ENCODE measurements at places on chromosomes 4 and X.

GRCh38 chrX:45710081-45710801 lies 509.6 kb upstream of the DIPK2B start:
- no peak for DNase-seq

DNA sequence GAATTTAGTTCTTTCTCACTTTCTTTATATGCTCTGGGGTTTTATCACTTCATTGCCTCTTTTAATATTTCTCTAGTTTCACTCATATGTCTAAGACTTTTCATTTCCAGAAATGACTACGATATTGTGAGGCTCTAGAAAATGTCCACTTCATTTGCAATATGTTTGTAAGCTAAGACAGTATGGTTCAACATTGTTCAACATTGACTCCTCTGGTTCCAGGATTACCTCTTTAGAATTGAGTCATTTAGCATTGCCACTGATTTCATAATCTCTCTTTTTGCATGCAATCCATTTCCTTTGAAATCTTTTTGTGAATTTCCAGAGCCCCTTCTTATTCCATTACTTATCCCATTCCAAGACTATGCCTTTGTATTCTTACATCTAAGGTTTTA lies 32.3 kb downstream of the BBS12 start:
- no peak for DNase-seq

GRCh38 chrX:138771047-138771446 lies 59.5 kb upstream of the FGF13 start:
- no peak for DNase-seq

DNA sequence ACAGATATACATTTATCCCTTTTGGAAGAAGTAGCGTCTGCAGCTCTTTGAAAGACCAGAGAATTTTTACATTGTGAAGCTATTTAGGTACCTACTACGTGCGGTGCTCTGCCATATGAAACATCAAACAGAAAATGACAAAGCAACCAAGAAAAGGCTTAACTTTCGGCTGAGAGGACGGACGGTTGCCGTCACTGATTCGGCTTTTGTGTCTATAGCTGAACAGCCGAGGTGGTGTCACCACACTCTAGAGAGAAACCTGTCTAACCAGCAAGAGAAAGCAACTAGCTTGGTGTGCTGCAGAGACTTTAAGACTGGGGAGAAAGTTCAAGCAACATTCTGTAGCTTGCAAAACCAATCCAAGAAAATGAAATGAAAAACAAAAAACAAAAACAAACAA lies 145.5 kb downstream of the SHOX start:
- DNase-seq = no peak

DNA sequence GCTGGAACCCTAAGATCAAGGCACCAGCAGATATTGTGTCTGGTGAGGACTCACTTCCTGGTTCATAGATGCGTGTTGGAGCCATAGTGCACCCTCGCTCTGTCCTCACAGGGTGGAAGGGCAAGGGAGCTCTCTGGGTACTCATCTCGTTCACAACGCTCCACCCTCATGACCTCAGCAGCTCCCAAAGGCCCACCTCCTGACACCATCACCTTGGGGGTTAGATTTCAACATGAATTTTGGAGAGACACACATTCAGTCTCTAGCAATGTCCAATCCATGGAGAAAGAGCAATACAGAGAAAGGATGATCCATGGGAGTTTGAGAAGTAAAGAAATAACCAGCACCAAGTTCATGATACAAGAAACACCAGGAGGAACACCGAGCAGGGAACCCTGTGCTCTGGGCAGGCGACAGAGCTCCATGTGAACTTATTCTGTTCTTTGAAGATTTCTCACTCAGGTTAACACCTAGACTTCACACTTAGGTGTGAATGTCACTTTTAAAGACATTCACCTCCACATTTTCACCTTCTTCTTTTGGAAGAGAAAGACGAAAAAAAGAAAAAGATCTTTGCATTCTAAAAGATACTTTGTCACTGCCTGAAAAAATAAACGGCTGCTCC lies 171.8 kb upstream of the FAM9B start:
- DNase-seq = no peak

DNA sequence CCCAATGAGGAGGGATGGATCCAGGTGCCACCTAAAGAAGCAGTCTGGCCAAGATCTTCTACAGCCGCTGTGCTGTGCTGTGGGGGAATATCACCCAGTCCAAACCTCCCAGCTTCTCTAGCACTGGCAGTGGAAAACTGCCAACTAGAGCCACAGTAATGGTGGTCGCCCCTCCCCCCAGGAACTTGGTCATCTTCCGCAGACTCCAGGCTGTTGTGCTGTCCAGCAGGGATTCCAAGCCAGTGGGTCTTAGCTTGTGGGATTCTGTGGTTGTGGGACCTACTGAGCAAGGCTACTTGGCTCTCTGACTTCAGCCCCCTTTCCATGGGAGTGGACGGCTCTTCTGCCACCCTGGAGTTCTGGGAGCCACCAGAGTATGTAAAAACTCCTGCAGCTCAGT lies 18.2 kb downstream of the GPRASP1 start:
- DNase-seq = no peak

DNA sequence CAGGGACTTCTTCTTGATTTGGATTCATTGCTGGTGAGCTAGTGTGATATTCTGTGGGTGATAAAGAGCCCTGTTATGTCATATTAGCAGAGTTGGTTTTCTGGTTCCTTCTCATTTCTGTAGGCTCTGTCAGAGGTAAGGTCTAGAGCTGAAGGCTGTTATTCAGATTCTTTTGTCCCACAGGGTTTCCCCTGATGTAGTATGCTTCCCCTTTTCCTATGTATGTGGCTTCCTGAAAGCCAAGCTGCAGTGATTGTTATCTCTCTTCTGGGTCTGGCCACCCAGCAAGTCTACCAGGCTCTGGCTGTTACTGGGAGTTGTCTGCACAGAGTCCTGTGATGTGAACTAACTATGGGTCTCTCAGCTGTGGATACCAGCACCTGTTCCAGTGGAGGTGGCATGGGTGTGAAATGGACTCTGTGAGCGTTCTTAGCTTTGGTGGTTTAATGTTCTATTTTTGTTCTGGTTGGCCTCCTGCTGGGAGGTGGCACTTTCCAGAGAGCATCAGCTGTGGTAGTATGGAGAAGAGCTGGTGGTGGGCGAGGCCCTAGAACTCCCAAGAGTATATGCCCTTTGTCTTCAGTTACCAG lies 373.7 kb downstream of the AR start:
- no peak for DNase-seq

- no peak for DNase-seq
Observed at GRCh38 chr4:72209600-72209999, 177.8 kb downstream of the NPFFR2 start.

DNA sequence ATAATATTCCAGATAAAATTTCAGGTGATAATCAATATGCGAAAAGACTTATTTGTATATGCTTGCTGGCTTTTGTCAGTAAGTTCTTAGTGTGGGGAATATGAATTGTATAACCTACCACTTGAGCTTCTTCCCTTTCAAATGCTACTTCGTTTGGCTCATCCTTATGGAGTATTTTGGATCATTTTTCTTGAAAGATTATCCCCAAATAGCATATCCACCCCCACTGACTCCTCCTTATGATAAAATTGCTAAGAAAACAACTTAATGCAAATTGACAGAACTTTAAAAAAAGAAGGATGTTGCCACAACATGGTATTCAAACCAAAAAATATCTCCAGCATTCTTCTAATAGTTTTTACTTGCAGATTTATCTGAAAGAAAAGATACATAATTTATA lies 393.3 kb downstream of the PPP3CA start:
- DNase-seq = no peak

- DNase-seq = no peak
Observed at GRCh38 chr4:48141048-48141447, 7.0 kb upstream of the TXK start.

GRCh38 chr4:100049872-100050271 lies 99.8 kb upstream of the H2AZ1 start:
- no peak for DNase-seq

GRCh38 chrX:10110316-10110935 lies 46.3 kb upstream of the CLCN4 start:
- no peak for DNase-seq

- no peak for DNase-seq
Observed at GRCh38 chr4:73870768-73871167, 1.6 kb downstream of the CXCL1 start.

GRCh38 chrX:152817078-152817764 lies 13.3 kb downstream of the CETN2 start:
- no peak for DNase-seq

GRCh38 chrX:35711281-35711680 lies 86.9 kb upstream of the MAGEB16 start:
- no peak for DNase-seq

GRCh38 chrX:32026772-32027171 lies 954.9 kb upstream of the FTHL17 start:
- no peak for DNase-seq

DNA sequence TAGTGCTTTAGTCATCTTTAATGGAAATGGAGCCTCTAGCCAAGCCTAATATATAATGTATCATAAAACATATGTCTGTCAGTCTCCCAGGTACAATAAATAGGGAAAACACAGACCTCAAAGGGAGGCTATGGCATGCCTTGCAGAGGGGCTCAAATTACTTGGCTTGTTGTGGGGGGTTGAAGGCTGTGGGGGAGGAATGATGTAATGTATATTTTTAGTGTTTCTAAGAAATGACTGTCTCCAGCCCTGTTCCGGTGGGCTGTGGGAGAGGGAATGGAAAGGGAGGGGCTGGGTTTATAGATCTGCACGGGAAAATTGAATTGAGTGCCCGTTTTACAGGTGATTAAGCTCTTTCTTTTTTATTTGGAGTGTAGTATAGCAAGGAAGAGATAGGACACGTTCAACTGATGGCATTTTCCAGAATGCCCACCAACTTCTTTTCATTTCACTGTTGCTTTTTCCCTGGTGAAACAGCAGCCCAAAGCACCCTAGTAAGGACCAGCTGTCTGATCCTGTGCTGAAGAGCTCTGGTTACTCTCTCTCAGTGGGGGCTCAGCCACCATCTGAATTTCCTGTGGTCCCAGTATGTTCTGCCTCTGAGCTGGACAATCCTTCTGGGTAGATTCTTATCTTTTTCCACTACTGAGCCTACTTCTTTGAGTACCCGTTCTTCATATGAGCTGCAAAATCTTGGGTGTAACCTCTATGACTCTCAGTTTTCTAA lies 220.7 kb upstream of the CASK start:
- no peak for DNase-seq

DNA sequence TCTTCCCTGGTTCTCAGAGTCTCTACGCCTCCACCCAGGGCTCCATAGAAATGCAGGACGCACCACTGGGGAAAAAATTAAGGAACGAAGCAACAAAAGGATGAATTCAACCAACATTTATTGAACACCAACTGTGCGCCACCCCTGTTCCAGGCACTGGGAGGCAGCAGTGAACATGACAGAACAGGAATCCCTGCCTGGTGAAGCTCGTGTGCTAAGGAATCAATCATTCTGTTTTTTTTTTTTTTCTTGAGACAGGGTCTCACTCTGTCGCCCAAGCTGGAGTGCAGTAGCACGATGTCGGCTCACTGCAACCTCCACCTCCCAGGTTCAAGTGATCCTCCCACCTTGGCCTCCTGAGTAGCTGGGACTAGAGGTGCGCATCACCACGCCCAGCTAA lies 1.9 kb upstream of the FTSJ1 start:
- no peak for DNase-seq

DNA sequence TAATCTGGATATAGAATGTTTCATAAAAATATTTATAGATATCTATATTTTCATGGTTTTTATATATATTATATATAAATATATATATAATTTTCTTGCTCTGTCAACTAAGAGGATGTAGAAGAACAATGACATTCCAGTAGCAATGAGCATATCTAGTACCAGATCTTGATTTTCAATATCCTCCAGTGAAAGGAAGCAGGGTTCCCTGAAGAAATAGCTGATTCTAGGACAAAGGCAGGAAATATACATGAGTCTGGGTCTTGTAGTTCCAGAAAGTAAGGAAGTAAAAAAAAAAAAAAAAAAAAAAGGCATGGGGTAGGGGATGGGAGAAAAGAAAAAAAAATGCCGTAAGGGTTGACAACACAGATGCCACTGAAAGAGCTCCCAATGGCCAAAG lies 241.4 kb downstream of the RASL11B start:
- DNase-seq = no peak

DNA sequence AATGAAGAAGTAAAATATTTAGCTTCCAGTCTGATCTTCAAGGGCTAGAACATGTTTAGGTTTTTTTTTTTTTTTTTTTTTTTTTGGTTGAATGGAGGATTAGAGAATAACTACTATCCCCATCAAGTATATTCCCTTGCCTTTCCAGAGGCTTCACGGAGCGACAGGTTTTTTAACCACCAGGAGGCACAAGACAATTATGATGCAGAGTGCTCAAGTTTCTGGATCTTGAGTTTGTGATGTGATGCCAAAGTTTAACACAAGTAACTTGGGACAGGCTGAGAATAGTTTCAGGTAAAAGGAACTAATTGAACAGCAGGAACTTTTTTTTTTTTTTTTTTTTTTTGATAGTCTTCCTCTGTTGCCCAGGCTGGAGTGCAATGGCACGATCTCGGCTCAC lies 30.3 kb downstream of the CCNI start:
- DNase-seq = no peak
